Suprapubic skin (tissue), 4 donors: ENCODE measurements at places on chromosomes 6 and 20. TPM values are rescaled to one million over a fixed set of nuclear protein-coding genes. Genes with fewer than 3 reads are reported as not detected.

Gene GSTA3
- total RNA-seq = 12.4 TPM

Gene HTR1B
- total RNA-seq = not detected

Gene SIRPA
- 45.8 TPM for total RNA-seq

Gene ECT2L
- total RNA-seq = 0.23 TPM

Gene PANK2
- 26.7 TPM for total RNA-seq

Gene INSM1
- total RNA-seq = not detected

Gene UBE2C
- 18.4 TPM for total RNA-seq

Gene BTN1A1
- total RNA-seq = not detected

Gene C20orf202
- total RNA-seq = 0.89 TPM
